ENCODE measurements at places on chromosomes 6 and 20.

DNA sequence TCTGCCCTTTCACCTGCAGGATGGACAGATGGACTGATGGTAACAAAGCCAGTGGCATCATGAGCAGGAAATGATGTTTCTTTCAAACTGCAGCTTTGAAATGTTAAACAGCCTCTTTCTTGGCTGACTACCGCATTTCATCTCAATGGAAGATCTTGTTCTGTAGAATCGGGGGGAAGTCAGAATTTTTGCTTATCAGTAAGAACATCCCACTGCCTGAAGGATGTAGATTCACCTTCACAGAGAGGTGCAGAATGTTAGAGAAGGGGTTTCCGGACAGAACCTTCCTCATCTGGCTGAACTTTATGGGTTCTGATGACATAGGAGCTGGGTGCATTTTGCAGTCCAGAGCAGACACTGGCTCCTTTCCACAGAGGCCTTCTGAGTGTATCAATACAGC, 32.7 kb downstream of the GGTLC1 start:
- no peak for DNase-seq

DNA sequence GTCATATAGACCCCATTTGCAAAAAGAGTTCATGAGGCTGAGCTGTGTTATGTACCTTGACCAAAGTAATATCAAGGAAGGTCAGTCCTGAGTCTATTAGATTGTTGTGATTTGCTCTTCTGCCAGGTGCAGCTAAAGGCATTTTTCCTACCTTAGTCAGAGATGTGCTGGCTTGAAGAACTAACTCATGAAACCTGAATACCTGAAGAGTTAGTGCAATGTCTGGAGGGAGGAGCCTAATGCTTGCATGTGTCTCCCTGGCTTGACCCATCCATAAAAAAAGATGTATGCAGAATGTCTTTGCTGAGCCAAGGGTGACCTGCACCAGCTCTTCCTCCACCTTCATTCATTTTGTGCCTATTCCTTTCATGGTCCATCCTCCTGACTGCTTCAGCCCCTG, 742.0 kb downstream of the KIF16B start:
- no peak for DNase-seq

DNA sequence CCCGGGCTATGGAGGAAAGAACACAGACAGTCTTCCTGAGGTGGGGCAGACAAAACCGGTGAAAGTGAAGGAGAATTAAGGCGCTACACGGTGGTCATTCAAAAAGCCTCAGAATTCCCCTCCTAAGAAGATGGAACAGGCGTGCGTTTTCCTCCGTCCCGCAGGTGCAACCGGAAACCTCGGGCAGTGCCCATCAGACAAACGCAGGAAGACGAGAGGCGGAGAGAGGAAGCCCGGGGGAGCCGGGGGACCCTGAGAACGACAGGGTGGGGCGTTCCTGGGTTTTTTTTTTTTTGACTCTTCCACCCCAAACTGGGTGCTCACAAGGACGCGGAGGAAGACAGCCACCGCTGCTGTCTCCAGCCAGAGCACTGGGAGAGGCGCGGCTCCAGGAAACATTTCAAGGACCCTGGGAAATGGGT, 25.4 kb downstream of the TTLL2 start:
- DNase-seq = no peak

DNA sequence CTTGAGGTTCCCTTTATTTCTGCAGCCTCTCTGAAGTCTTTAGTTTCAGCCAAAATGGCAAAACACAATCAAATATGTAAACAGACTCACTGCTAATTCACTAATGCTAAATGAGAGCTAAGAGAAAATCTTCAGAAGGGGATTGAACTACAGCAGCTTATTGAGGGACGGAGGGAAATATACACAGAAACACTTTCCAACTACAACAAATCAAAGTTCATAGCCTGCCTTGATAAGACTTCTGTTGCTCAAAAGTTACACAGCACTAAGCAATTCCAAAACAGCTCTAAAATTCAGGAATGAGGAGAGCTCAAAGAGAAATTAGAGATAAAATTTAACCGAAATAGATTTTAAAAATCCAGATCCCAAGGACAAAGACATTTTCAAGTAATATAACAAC, 1.7 kb downstream of the TCP11 start:
- no peak for DNase-seq

- DNase-seq = no peak
Observed at GRCh38 chr6:31717499-31718222, 2.5 kb downstream of the LY6G6D start.

DNA sequence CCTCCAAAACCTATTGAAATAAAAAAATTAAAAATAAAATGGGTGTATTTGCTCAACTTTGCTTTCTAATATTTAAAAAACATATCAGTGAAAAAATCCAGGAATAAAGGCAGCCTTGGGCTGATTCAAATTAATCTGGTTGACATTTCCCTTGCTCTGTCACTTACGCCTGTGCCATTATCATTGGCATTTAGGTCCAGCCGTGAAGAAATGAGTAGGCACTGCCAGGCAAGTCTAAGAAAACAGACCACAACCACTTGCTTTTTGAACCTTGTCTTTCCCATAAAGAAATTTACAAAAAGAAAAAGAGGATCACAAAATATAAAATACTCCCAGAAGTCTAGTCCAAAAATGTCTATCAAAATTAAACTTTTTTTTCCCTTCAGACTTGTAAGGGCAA, 59.2 kb upstream of the HBS1L start:
- no peak for DNase-seq

GRCh38 chr20:63703471-63703975, 4.3 kb downstream of the ARFRP1 start:
- no peak for DNase-seq

GRCh38 chr6:107272246-107272645, 156.9 kb upstream of the BEND3 start:
- DNase-seq = no peak

DNA sequence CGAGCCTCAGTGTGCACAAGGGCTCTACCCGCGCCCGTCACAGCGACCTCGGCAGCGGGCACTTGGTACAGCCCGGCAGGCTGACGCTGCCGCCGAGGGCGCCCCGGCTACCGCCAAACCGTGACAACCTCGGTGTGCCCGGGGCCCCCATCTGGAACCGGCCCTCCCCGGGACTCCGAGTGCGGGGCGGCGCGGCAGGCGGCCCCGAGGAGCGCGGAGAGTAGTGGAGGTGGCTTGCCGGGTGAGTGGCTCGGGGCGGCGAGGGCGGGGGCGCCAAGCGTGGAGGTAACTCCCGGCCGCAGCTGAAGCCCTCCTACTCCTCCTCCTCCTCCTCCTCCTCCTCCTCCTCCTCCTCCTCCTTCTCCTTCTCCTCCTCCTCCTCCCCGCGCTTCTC, at the start of gene ISM1:
Gene ISM1, plus strand, starts transcription at position 371 of the 394 bp plus-strand sequence. CDS start 503 bp downstream, outside the sequence.
- no peak for DNase-seq

DNA sequence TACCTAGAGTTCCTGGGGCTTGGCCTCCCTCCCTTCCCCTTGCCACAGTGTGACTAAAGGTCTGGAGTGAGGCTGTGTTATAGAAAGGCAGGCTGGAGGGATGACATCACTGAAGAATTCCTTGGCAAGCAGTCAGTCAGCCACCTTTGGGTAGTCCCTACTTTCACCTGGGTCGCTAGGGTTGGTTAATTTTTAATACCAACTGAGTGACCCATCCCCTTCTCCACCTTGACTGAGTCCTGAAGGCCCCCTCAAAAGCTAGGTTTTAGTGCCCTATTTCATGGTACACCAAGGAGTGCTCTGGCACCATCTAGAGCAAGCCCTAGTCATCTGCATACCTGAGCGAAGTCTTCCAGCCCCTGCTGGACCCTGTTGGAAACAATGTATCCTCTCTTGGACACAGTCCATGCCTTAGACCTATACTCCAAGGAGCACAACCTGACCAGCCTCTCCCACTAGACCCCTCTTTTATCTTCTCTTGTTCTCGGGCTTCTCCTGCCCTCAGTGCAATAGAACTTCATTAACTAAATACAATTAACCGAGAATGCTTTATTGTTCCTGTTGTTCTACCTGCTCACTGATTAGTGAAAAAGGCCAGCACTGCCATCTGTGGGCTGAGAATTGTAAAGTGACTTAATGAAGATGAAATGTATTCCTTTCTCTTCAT, 44.6 kb downstream of the RIN2 start:
- DNase-seq = no peak

DNA sequence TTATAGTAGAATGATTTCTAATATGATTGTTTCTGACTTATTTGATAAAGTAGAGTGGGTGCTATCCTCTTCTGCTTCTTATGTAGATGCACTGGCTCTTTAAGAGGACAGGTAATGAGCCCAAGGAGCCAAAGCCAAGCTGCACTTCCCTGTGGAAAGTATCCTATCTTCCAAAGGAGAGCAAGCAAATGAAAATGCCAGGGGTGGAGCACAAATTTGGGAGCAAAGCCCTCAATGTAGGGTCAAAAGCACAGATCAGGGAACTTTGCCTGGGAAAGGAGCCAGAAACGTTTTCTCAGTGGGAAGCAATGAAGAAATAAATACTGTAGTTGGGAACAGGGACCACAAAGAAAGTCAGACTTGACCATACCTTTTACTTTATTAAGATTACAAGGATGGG, 242.9 kb downstream of the SYNE1 start:
- DNase-seq = no peak

GRCh38 chr6:112525749-112526148, 178.6 kb downstream of the RFPL4B start:
- no peak for DNase-seq

GRCh38 chr20:10131732-10132345, 86.8 kb upstream of the SNAP25 start:
- DNase-seq = peak; percentile 76

GRCh38 chr6:4067673-4068072, 11.3 kb downstream of the FAM217A start:
- no peak for DNase-seq

- no peak for DNase-seq
Observed at GRCh38 chr20:36824142-36824940, 50.8 kb upstream of the DSN1 start.

DNA sequence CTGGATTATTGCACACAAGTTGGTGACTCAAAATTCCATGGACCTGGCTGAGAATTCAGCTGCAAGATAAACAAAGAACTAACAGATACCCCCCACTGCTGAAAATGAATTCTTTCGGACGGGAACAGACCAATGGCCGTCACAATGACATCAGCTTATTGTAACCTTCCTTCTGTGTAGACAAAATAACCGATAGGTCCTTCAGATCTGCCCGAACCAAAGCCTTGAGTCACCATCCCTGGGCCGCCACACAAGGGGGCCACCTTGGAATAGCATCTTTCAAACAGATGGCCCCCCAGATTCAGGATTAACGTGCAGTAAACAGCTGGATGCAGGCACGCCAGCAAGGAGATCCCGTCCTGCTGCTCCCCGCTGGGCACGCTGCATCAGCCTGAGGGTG, 214.0 kb upstream of the EXOC2 start:
- DNase-seq = no peak

GRCh38 chr20:208942-209566, 18.0 kb upstream of the DEFB129 start:
- DNase-seq = peak; percentile 81
